NCI-H446 treated with DMSO at 0.1 percent for 48 hours (cell line): ENCODE measurements at places on chromosomes 12 and 14.

DNA sequence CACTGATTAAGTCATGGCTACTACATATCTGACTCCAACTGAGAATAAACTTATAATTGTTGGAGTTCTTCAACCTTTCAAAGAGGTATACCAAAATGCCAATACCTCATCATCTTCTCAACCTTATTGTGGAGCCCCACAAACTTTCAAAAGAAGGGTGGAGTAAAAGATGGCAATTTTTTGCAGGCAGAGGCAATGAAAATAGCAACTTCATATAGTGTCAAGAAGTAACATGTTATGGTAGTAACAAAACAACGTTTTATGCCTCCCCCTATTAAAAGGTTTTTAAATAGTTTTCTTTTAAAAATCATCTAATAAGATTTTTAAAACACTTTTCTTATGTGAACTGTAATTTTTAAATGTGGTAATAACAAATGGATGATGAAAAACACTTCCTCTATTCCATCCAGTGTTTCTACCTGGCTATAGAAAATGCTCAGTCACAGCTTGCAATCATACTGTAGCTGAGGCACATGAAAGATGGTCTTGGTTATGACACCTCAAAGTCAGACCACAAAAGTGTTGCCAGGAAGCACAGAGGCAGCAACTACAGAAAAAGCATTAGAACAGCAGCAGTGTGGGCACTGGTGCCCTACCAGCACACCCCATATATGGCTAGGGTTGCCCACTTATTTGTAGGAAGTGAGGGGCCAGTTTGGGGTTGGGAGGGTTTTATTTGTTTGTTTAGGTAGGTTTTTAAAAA, 7.0 kb downstream of the PPP1R12A start:
- DNase-seq = no peak

DNA sequence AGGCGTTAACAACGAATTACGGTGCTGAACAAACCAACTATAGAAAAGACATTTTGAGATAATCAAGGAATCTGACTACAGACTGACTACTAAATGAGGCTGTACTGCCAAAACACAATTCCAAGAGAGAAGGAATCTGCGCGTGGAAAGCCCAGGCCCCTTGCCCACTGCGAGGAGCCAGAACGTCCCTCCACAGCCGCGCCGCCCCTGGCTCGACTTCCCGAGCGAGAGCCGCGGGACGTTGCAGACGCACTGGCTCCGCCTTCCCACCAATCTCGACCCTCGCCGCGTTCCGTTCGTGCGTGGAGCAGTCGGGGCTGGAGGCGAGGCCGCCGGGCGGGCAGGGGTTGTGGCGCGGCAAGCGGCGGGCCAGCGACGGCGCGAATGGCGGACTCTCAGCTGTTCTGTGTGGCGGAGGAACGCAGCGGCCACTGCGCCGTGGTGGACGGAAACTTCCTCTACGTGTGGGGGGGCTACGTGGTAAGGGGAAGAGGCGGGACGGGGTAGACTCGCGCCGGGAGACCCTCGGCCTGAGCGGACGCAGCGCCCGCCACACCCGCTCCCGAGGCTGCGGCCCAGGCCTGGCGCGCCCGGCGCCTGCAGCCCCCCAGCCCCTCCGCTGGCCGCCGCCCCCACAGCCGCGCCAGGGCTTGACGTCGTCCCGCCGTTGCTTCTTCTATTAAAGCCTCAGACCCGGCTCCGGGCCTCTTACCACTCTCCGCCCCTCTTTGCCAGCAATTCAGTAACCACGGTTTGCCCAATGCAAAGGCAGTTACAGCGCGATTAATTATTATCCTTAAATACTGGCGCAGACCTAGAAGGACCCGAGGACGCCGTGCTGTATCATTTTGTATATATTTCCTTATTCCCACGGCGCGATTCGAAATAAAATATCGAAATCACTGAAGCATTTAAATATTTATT, at the start of gene KLHDC1:
Gene KLHDC1, plus strand, starts transcription at position 310 of the 924 bp plus-strand sequence. Its CDS starts 75 bp downstream, at position 385.
- DNase-seq = peak; percentile 41

GRCh38 chr14:55271572-55272298, 514 bp downstream of the FBXO34 start:
- DNase-seq = peak; percentile 57

DNA sequence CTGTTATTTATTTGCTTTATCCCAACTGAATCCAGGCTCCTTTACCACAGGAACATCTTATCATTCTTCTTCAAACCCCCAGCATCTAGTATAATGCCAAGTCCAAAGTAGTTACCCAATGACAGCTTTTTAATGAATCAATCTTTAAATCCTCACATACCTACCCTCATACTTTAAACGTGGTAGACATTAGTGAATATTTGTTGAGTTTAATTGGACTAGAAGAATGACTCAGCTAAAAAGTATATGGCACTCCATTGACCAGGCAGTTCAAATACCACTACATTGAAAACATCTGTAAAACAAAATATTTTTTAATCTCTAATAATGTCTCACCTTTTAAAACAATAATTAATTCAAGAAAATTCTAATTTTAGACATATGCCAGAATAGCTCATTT, 98.1 kb downstream of the ZFC3H1 start:
- DNase-seq = no peak

DNA sequence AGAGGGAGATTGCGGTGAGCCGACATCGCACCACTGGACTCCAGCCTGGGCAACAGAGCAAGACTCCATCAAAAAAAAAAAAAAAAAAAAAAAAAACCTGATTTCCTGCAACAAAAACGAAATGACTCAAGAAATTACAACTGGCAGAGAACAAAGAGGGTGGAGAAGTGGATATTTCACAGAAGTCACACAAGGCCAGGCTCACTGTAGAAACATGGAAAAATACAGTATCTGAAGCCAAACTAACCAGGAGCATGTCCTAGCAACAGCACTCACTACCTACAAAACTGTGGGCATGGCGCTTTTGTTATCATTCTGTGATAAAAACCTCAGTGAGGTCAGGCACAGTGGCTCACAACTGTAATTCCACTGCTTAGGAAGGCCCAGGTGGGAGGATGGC, 11.7 kb upstream of the MMP17 start:
- no peak for DNase-seq

DNA sequence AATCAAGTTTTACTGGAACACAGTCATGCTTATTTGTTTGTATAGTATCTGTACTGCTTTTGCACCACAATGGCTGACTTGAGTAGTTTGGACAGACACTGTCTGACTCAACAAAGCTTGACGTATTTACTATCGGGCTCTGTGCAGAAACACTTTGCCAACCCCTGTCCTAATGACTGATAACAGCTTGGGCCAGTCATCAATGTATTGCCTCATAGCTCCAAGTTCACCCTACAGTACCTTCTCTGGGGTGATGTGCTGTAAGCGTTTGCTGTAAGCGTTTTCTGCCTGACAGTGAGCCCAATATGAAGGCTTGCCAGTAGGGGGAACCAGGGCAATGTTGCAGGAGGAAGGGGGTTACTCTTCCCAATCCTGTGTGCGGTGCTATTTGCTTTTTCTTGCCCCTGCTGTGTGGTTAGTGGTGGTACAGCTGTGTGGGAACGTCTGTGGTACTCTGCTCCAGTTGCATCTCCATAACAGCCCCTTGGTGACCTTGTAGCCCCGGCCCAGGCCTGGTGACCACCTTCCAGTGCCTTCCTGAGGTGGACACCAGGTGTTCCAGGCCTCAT, 5.4 kb upstream of the CCDC177 start:
- no peak for DNase-seq

DNA sequence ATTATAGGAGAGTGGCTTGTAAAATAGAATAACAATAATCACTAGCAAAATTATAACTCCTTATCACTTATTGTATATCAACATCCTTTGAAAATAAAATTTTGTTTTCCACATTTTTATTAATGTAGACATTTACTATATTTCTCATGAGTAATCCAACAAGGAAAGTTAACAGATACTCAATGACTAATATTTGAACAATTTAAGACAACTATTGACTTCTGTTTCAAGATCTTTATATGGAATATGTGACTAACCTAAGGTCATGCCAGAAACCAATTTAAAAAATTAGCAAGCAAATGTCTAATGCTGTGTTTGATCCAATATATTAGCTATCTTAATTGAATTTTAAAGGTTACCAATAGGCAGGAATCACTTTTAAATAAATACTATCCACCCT, 638.5 kb upstream of the FLRT2 start:
- DNase-seq = no peak

DNA sequence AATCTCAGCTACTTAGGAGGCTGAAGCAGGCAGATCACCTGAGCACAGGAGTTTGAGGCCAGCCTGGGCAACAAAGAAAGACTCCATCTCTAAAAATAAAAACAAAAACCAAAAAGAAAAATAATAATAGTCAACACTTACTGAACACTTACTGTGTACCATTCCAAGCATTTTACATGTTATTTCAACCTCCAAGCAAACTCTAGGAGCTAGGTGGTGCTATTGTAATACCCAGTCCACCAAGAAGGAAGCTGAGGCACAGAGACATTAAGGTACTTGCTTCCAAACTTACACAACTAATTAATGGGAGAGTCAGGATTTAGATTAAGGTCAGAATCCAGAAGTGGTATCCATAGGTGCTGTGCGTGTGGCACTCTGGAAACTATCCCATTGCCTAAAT, 13.7 kb upstream of the OR6J1 start:
- no peak for DNase-seq

DNA sequence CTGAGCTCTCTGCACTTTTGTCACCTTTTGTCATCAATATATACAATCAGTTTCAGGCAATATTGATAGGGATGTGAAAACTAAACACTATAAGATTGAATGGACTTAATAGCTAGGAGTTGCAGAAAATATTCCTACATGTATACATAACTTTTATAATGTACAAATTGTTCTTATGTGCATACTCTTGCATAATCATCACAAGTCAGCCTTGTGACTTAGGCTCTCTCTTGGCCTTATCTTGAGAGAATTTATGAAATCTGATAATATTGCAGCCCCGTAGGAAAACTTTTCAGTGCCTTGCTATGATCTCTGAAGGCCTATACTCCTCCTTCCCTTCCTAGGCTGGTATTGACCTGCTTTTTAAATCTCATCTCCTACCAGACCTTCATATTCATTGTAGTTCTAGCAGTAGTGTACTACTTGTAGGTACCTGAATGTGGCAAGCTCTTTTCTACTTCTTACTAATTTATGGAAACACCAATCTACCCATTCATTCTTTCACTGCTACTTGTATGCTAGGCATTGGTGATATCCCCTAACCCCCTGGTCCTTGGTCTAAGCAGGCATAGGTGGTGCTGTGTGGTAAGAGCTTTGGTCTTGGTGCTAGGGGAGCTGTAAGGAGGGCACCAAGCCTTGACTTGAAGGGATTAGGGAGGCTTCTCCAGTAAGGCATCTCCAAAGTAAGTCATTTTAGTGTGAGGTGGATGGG, 100.0 kb downstream of the PRKCH start:
- DNase-seq = no peak

GRCh38 chr14:80164991-80165721, 46.1 kb downstream of the DIO2 start:
- no peak for DNase-seq

- no peak for DNase-seq
Measured at GRCh38 chr12:95956557-95957145, 13.5 kb downstream of the AMDHD1 start.
